NK-92 treated with Interleukin-12 subunit alpha and Interleukin-12 subunit beta, amount 100 ng/mL, for 24 hours (cell line): ENCODE measurements at places on chromosomes 5 and 9.

DNA sequence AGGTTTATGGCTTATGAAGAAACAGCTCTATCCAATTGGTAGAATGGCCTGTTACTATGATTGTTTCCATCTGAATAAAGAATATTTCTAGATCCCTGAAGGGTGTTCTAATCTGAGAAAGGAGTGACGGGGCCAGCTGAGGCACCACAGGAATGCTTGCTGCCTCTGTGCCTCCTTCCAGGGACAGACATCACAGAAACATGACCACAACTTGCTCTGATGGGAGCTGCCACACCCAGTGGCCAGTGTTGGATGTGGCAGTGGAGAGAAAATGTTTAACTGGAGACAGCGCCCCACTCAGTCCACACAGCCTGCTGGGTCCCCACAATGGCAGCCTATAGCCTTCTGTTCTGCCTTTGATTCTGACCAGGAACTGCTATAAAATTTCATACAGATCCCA lies 38.6 kb upstream of the TESK1 start:
- DNase-seq = no peak

DNA sequence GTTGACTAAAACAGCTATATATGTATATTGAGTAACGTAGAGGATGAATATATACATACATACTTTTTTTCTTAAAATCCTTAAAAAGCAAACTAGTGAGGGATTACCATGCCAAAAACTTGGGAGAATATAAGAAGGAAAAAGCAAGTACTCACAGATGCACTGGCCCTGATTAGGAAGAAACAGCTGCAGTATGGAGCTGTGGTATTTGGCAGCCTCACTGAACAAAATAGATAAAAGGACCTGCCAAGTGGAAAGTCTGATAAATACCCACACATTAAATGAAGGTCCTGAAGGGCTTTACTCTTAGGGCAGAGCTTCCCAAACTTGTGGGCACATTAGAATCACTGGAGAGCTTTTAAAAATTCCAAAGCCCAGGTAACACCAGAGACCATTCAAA lies 80.6 kb downstream of the FEM1C start:
- no peak for DNase-seq

GRCh38 chr9:120482424-120483186 lies 97.4 kb downstream of the CDK5RAP2 start:
- DNase-seq = no peak

DNA sequence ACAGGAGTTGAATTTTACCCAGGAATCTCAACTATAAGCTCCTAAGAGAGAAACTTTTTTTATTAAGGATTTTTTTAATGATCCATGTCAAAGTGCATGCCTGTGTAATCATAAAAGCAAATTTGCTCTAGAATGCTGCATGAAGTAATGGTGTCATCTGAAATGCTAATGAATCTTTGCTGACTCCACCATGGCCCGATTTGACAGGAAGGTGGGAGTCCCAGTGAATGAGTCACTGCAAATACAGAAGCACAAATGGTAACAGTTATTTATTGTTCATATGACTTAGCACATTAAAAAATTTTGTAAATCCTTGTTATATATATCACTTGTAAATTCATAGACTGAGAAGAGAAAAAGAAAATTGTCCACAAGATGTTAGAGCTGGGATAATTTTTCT lies 341.3 kb downstream of the RASEF start:
- DNase-seq = no peak

- DNase-seq = no peak
These were observed 30.4 kb upstream of the FYB1 start for GRCh38 chr5:39249564-39250274.

DNA sequence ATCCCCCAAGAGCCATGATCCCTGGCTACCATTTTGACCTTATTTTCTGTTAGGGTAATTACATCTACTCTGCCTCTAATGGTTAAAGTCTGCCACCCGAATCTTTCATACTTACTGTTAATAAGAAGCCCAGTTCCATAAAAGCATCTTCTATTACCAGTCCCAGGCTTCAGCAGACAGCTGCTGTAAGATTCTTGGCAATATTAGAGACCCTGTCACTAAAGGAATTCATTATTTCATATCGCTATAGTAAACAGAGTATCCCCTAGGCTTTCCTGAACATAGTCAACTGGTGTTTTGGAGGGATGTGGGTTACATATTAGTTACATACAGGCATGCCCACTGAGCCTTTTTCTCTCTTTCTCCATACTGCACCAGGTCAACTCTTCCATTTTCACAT lies 608.7 kb upstream of the SEMA6A start:
- no peak for DNase-seq

DNA sequence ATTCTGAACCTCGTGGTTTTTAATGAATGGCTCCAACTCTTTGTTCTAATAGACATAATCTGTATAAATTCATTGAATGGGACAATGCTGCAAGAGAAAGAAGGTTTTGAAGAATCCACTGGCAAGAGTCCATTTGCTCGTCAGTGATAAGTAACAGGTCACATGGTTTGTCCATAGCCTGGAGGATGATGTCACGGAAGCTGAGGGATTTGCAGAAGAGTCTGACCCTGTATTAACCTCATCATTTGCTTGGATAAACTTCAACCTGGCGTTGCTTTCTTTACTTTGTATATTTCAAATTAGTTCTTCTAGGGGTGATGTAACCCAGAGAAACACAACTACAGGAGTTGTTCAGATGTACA lies 197.4 kb downstream of the GAS1 start:
- no peak for DNase-seq

DNA sequence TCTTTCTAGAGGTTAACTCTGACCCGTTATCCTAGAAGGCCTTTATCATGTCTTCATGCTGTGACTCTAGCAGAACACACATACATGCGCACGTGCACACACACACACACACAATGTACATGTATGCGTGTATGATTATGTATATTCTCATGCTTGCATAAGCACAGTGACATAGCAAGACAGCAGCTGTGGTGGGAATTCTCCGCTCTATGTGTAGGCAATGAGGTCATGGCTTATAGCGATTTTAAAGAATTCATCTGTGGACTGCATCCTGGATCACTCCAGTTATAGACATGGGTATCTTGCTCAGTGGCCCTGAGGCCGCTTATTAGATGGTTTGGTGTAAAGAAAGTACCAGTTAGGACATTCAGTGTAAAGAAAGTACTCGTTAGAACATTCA lies 106.2 kb downstream of the FBXL7 start:
- no peak for DNase-seq

GRCh38 chr5:36881807-36882206 lies 5.2 kb downstream of the NIPBL start:
- no peak for DNase-seq

DNA sequence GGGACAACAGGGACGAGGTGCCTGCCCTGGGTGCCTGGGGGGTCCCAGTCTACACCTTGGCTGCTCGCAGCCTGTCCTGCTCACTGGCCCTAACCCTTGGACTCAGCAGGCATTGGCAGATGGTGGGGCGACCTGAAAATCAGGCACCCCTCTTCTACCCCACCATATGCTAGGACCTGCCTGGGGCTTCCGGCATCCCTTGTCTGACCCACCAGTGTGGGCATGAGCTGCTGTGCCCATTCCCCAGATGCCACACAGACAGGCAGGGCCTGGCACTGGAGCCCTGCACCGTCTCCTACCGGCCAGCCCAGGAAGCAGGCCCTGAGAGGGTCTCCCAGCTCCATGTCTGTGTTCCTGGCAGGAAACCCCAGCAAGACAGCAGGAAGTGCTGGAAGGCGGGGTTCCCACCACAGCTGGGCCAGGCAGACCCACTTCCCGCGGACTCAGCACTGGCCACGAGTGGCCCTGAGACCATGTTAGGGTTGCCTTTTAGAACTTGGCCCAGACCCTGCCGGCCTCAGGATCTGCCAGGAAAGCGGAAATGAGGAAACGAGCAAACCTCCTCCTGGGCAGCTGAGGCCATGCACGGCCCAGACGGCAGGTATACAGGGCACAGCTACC lies 3.1 kb downstream of the NINJ1 start:
- no peak for DNase-seq

- no peak for DNase-seq
These were observed 22.3 kb downstream of the RFK start for GRCh38 chr9:76371901-76372300.
